ENCODE measurements at places on chromosomes 2 and 18.

DNA sequence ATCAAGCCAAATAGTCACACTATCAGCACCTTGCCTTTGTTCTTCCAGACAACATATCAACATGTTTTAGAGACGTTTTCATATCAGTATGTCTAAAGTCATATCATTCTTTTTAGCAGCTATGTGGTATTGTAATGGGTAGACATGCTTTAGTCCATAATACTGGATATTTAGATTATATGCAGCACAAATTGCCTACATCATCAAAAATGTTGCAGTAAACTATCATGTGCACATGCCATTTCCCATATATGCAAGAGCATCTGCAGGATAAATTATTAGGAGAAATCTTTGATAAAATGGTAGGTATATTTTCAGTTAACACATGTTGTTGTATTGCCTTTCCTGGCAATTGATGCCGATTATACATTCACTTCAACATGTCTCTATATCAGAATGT is 636.5 kb downstream of the XIRP2 start:
- no peak for DNase-seq

DNA sequence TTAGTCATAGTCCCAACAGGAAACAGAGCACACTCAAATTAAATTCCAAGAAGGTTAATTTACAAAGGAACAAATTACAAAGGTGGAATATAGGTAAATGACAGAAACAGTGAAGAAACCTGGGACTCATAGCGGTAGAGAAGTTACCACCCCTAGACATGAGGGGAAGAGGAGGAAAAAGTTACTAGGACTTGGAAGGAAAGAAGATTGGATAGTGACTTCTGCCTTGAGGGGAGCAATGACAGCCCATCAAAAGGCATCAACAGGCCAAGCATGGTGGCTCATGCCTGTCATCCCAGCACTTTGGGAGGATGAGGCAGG is 2.4 kb upstream of the PDE11A start:
- DNase-seq = no peak

- no peak for DNase-seq
These were observed 34.6 kb downstream of the MBP start for GRCh38 chr18:77098029-77098428.

DNA sequence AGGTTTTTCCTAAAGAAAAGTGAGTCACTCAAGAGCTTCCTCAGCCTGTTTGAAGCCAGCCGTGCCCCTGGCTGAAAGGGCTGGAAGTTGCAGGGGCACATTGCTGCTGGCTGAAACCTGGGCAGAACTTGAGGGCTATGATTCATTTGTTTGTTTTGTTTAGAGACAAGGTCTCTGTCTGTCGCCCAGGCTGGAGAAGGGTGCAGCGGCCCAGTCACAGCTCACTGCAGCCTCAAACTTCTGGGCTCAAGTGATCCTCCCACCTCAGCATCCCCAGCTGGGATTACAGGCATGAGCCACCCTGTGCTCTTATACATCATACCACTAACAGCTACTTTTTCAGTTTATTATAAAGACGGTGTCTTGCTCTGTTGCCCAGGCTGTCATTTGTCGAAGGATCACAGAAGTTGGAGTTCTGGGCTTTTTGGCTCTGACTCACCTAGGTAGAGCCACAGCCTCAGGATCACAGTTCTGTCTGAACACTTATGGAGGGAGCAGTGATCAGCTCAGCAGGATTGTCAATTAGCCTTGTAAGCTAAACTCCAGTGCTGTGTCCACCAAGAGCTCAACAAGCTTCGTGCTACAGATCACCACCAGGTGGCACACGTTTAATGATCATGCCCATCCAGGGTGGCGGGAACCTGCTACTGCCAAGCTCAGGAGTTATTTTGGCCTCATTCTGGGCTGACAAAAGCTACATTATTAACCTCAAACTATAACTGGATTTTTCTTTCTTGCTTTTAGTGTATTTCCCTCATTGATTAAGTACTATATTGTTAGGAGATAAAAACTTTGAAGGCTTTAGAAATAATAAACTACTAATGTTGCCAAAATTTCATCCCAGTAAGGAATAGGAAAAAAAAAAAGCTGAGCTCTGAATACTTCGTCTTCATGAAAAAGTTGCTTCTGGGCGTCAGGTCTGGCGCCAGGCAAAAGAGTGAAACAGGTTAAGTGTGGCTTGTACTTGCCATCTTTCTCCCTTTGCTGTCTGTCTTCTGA is 57.9 kb downstream of the ARHGEF33 start:
- peak; percentile 46 for DNase-seq

DNA sequence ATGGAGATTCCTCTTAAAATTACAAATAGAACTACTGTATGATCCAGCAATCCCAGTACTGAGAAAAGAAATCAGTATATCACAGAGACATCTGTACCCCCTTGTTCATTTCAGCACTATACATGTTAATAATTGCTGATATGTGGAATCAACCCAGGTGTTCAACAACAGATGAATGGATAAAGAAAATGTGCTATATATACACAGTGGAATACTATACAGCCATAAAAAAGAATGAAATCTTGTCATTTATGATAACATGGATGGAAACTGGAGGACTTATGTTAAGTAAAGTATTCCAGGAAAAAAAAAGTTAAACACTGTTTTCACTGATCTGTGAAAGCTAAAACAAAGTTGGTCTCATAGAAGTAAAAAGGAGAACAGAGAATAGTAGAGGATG is 124.7 kb downstream of the TAF4B start:
- DNase-seq = no peak

DNA sequence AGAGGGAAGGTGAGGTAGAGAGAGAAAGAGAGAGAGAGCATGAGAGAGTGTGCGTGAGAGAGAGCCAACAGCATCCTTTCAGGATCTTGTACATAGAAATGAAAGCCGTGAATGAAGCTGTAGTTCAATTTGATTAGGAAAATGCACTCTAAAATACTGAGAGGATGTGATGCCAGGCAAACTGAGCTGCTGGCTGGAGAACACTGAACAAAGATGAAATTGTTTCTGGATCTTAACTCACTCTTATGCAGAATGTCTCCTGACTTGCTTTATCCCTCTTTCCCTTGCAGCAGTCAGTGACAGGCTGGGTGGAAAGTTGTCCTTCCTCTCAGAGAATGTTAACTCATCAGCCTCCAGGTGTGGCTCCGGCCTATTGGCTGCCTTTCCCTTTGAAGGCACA is 10.7 kb downstream of the LYPD1 start:
- DNase-seq = no peak

DNA sequence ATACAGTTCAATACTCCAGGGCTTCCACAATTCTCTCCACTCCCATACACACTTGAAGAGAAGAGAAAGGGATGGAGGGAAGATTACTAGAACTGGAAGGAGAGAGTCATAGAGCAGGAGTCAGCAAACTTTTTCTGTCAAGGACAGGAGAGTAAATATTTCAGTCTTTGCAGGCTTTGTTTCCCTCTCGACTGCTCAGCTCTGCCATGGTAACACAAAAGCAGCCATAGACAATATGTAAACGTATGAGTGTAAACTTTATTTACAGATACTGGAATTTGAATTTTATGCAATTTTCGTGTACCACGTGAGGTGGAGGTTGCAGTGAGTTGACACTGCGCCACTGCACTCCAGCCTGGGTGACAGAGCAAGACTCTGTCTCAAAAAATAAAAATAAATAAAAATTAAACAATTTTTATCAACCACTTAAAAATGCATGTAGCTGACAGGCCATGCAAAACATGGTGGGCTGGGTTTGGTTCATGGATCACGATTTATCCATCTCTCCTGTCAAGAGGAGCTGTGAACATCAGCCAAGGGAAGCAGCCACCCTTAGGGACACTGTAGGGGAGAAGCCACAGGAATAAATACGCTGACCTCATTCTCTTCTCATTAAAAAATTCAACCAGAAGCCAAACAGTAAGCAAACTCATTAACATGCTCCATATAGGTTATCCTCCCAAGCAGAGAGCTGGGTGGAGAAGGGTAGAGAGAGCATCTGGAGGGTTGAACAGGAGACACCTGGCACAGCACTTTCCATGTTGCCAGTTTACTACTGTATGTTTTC is 266.4 kb upstream of the FN1 start:
- DNase-seq = no peak

DNA sequence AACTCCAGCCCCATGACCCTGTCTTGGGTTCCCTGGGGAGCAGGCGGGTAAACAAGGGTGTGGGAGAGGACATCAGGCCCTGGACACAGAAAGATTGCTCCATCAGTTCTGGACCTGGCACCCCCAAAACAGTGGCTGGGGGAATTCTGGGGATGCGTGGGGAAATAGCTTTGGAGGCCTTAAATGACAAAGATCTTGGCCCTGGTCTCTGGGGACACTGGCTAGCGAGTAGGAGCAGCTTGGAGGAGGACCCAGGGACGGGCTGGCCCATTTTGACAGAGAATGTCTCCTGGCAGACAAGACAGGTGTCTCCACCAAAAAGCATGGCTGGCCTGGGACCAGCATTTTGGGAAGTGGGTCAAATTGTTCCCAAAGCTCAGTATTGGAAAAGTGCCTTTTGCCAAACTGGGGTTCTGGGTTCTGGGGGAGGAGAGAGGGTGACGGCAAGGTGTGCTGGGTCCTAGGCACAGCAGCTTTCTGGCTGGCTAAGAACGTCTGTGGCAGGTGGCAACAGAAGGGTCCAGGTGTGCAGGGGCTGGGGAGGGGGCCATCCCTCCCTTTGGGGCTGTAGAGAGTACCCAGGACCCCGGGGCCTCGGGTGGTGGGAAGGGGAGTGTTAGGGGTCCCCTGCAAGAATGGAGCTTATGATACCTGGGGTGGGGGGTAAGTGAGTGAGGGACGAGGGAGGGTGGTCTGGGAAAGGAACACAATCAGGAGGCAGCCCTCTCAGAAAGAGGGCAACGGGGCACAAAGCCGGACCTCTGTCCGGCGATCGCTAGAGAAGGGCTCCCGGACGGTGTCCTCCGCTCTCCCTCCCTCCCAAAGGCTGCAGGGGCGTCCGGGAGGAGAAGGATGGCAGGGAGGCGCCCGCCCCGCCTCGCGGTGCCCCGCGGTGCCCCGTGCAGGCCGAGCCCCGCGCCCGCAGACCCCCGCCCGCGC is 556 bp downstream of the CYRIA start:
- DNase-seq = no peak

GRCh38 chr2:151526572-151527090 is 116.9 kb downstream of the RIF1 start:
- no peak for DNase-seq

DNA sequence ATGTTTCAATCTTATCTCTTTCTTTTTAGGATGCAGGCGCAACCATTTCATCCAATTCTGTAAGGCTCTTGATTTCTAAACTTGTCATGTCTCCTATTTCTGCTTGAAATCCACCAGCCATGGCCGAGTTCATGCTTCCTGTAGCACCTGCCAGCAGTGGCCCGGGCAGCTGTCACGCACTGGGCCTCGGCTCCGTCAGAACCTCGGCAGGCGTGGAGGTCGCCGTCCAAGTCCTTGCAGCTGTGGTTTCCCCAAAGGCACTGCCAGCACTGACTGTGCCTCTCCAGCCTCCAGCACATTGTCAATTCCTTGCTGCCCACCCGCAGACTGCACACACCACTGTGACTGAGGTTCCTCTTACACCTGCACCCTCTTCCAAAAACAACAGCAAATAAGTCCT is 188.7 kb upstream of the SALL3 start:
- DNase-seq = no peak

- DNase-seq = no peak
These were observed 391.2 kb downstream of the FBXO15 start for GRCh38 chr18:73756256-73757091.

DNA sequence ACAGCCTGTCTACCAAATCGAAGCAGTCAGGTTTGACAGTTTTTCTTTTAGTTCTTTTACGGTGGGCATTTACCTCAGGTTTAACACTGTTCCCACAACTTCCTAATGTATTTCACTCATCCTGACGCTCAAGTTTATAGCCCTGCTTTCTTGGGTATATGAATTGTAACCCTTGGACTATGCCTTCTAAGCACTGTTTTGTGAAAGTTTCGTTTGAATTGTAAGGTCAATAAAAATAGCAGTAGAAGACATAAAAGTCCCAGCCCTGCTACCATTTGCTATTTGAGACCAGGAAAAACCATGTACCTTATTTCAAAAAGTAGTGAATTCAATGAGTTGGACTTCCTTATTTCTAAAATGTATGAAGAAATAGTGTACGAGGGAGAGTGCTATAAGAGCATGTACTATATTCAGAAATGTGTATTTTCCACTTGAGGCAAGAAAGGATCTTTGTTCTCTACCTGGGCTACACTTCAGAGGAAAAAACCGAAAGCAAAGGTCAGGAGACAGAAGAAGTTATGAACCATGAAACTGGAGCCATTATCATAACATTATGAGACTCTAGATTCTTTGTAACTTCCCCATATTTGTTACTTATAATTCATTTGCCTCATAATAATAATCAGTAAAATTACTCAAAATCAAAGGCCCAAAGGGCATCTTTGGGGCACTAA is 1.9 kb upstream of the ZC3H15 start:
- DNase-seq = no peak

- no peak for DNase-seq
These were observed 35.6 kb downstream of the EHBP1 start for GRCh38 chr2:62741127-62741526.

- DNase-seq = no peak
These were observed 374.3 kb downstream of the SLC4A3 start for GRCh38 chr2:220001751-220002150.

DNA sequence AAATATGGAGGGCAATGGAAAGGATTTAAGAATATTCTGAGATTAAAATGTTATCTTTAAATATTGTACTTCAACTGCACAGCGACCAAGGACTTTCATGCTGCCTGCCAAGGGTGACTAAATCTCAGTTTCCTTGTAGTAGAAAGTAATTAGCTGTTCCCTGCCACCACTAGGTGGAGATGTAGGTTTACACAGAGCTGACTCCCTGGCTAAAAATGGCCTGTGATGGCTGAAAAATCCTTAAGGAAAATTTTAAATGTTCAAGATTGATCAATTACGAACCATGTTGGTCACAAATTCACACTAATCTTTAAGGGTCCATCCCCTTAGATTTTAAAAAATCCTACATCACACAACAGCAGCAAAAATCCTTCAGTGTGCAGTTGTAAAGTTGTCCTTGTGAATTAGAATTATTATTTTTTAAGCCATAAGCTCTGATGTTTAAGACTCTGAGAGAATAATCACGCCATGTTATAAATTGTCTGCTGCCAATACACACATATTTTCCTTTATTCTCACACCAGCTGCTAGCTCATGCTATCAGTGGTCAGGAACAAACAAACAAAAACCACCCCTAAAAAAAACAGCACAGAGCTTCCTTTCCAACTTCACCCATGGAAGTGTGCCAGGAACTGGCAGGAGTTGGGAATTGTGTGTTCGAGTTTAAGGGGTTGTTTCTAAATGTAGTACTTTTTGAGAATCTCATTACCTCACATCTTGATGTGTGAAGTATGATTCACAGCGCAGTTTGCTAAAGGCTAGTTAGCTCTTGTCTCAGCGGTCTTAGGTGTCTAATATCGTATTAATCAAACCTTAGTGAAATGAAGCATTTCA is 399.8 kb downstream of the TMEM182 start:
- DNase-seq = no peak

DNA sequence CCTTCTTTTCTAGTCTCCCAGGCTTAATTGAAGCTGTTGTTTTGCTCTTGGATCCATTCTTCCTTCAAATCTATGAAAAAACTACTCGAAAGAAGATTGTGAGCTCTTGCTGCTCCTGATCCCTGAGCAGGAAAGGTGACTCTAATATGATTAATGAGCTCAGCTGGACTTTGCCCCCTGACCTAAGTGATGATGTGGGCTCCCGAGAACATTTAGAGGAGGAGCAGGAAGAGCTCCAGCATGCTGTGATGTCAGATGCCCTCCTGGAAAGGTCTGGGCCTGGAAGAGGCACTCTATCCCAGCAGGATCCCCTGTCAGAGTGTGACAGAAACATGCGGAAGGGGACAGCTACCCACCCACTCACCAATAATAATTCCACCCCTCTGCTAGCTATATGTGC is 117.9 kb upstream of the PELI1 start:
- no peak for DNase-seq

GRCh38 chr2:187819624-187820023 is 265.4 kb upstream of the TFPI start:
- DNase-seq = no peak

Measured in effector memory CD4-positive, alpha-beta T cell (primary cell).